ENCODE measurements at places on chromosomes 1 and 21.

DNA sequence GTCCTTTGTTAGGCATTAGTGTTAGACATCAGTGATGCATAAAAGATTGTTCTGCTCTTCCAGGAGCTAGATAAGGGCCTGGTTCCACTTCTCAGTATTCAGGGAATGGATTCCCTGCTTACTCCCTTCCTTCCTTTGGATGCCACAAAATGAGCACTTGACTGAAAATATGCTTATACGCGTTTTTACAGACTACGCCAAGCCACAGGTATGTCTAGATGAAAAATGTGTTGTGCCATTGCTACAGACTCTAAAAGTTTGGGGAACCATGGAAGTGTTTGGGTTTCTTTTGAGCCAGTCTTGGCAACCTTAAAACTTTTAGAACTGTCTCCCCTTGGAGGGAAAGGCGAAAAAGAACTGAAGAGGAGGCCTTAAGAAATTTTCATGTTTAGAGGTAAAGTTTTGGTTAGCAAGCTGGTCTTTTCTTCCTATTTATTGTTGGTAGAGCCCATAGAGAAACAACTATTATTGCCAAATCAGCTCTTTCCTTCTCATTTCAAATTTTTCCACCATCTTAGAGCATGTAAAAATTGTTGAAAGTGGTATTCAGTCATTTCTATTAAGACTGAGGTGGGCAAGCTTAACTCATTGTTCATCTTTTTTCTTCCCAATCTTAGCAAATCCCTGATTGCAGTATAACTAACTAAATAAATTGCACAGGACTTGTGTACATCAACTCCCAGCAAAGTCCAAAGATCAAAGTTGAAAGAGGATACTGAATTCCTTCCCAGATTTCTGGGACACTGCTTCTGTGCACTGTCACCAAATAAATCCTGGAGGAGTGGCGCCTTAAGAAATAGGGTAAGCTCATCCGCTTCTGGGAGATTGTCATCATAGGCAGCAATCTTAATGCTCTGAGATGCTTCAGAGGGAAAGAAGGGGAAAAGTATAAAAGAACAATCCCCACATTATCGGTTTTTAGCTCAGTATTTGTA is 18.9 kb downstream of the FGGY start:
- no peak for DNase-seq

DNA sequence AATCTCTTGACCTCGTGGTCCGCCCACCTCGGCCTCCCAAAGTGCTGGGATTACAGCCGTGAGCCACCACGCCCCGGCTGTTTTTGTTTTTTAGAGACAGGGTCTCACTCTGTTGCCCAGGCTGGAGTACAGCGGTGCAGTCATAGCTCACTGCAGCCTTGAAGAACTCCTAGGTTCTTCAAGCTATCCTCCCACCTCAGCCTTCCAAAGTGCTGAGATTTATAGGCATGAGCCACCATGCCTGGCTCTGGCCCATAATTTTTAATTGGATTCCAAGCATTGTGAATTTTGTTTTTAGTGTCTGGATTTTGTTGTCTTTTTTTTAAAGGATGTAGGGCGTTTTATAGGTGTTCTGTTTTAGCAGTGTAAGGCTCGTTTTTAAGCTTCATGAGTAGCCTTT is 28.6 kb upstream of the TXLNA start:
- no peak for DNase-seq

DNA sequence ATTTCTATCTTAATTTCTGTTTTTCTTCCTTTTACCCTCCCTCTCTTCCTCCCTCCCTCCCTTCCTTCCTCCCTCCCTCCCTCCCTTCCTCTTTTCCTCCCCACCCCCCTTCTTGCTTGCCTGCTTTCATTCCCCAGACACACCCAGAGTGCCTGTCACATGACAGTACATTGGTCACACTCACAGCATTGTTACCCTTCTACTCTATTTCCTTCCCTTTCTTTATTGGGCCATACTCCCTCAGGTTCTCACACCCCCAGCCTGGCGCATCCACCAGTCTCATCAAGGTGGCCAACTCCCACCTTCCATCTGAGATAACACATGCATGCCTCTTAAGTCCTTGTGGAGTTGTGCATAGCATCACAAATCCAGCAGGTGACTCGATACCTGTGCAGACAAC is 10.9 kb downstream of the TMPRSS3 start:
- DNase-seq, result no peak

DNA sequence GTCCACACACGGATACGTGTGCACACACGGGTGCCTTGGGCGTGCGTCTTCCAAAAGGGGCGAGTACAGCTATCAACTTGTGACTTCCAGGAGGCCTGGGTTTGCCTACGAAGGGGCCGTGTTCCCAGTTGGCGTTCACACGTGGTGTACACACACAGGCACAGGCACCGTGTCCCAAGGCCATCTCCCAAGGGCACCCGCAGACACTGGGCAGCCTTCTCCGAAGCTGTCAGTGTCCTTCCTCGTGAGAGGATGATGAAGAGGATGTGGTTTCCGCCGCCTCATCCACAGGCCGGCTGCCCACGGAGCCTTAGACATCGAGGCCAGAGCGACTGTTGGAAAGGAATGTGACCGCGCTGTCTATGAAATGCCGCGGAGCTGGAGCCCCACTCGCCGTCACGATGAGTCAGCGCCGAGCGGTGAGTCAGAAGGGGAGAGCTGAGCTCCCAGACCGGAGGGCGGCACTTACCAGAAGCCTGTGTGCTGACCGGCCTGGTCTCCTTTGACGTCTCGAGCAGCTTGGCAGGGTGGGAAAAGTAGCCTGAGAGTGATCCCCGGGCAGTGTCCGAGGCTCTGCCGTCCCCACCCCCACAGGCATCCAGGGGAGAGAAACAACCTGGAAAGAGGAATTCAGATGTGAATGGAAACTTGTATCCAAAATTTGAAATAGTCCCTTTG is 141.4 kb upstream of the ARHGEF16 start:
- no peak for DNase-seq

- no peak for DNase-seq
Observed at GRCh38 chr1:225860876-225861441, 21.2 kb downstream of the TMEM63A start.

DNA sequence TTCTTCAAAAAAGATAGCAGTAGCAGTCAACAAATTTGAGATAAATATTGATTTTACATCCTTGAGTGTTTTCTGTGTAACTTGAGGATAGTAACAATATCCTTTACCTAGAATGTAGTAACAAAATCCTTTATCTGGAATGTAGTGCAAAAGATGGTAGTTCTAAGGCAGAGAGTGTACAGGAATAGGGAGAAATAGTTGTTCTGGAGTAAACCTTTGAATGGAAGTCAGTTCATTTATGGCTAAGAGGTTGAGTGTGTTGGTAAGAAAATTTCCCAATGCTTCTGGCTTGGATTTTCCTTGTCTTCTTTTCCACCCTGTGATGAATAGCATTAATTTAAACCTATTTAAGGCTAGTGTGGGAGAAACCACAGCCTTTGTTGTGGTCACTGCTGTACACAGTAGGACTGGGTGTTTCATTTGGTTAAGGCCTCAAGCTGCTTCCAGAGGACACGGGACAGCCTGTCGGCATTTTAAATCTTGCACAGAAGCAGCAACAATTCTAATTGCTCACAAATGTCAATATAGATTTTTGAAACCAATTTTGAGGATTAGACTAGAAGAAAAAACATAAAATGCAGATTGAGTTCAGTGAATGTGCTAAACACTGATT is 11.3 kb downstream of the NFIA start:
- DNase-seq, result no peak

DNA sequence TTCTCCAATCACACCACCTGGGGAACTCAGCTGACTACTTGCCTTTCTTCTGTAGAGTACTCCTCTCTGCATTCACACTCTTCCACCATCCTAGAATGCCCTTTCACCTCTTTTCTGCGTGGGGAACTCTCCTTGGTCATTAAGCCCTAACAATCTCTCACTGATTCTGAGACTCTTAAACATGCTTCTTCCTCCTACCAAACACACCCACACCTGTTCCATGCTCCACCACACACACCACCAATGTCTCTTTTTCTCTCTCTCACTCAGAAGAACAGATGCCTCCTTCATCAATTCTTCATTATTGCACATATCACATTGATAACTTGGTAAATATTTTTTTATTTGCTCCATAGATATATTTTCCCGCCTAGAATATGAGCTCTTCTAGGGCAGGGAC is 53.6 kb downstream of the WARS2 start:
- DNase-seq, result no peak

- DNase-seq, result no peak
Observed at GRCh38 chr1:224852901-224853568, 76.4 kb upstream of the DNAH14 start.

- DNase-seq, result no peak
Observed at GRCh38 chr1:7623842-7624241, 147.3 kb upstream of the VAMP3 start.

DNA sequence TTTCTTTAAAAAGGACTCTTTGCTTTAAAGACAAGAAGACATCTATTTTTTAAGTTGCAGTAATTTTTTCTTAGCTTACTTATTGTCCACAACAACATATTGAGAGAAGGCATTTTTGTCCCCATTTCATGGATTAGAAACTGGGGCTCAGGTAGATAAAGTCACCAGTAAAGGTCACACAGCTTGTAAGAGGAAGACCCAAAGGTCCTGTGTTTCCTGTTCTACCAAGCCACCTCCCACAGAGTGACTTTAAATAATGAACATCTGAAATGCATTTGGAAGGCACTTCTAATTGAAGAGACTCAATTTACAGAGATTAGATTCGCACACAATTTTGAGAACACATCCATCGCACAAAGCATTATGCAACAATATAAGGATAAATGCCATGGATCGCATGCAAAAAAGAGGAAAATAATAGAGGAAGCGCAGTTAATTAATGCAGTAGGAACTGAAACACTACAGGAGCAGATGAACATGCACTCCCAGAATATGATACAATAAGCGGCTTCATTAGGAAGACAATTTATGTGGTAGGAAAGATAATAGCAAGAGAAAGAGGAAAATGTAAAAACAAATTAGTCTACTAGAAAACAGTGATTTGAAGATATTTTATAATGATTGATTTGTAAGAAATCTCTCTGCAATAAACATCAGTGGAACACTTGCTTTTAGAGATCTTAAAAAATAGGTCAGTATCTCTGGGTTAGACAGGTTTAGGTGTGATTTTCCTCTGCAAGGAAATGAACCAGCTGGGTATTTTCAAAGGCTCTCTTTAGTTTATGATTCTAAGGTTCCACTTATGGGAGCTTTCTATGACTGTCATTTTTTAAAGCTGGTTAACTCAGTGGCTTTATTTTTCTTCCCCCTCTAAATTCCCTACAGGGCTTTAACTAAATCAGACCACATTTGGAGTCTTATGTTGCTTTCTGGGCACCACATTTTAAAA is 27.1 kb upstream of the CD2 start:
- DNase-seq, result no peak
